Daoy (cell line): ENCODE measurements at places on chromosomes 3 and 15. TPM values are rescaled to one million over a fixed set of nuclear protein-coding genes. Genes with fewer than 3 reads are reported as not detected.

DNA sequence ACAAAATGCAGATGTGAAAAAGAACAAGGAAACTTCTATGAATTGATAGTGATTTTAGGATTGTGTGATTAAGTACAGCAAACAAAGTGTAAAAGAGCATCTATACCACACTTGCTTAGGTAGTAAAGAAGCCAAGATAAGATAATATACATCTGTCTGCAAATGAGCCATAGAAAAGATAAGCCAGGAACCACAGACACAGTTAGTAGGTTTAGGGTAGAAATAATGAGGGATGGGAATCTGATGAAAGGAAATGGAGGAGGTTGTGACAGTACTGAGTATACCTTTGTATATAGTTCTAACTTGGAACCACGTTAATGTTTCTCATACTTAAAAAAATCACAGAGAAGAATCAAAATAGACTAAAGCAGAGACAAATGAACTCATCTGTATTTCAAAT, 54.0 kb downstream of the TCF12 start:
- no peak for DNase-seq

- no peak for DNase-seq
Observed at GRCh38 chr3:123790254-123791072, 93.7 kb downstream of the MYLK start.

CLDN18 gene
- not detected in 2 replicates for total RNA-seq

DNA sequence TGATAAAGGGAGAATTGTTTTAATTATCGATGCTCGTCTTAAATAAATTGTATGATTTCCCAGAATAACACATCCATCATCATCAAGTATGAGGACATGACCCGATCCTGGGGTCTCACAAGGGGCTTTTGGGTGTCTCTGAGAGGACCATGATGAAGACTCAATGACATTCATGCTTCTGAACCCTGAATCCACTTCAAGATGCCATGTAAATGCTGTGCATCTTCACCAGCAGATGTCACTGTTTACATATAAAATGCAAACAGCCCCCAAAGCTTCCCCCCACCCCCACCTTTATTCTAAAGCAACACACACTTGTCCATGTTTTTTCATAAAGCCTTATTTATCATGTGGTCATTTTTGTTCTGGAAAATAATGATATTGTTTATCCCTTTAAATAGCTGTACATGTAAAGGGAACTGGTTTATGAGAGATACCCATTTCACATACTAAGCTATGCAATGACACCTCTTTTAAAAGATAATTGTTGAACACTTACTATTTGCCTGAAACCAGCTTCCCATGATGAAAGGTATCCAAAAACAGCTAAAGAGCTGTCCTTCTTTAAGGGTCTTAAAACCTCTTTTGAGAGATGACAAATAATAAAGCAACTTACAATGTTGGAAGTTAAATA, 69.7 kb upstream of the UBE3A start:
- peak; percentile 43 for DNase-seq

DNA sequence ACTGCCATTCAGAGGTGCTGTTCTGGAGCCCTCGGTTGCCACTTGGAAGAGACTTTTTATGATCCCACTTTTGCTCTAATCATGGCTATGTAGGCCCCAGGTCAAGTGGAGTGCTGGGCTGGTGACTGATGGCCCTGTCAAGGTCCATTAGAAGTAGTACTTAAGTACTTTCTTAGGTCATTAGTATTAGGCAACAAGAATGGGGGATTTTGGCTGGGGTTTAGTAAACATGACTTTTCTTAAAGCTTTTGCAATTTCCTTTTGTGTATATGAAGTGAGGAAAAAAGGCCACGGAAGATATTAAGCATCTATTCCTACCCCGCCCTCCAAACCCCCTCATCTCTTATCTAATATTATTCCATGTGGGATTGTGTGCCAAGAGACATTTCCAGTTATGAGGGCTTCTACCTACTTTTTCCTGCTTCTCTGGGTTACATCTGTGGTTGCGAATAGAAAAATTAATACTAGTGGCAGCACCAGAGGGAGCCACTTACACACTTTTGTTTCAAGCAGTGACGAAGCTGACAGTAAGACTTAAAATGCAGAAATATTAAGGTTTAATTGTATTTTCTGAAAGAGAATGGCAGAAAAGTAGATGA, 13.9 kb downstream of the NLGN1 start:
- peak; percentile 37 for DNase-seq

GRCh38 chr15:101439920-101440319, 49.6 kb downstream of the PCSK6 start:
- no peak for DNase-seq

DNA sequence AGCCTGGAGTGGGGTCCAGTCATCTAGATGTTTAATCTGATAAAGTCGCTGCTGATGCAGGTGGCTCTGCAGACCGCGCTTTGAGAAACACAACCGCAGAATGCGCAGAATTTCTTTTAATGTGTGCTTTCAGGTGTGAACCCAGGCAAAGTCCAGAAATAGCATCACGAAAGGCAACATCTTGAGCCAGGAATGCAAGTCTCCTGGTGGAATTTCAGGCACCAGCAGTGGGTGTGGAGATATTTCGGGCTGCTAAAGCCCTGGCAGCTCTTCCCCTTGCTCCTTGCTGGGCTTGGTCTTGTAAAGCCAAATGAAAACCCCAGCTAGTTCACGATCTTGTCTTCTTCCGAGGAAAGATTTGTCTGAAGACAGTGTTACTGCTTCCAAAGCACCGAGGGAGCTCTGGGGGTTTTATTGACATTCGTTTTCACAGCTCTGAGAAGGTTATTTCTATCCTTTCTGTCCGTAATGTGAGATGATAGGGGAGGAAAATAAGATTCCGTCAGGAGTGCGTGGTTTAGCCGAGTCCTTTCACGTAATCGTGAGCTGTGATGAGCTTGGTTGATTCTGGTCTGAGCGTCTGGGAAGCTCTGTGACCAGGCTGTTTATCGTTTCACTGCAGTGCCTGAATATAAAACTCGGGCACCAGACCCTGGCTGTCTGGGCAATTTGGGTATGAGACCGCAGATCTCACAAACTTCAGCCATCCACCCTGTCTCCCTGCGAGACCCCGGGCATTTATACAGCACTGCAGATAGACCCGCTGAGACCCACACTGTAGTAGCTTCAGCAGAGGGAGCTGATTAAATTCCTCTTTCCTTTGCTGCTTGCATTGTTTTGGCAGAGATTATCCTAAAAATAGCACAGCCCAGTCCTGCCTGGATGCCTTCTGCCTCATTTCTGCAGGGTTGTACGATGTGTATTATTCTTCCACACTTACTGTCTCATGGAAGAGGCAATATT, 67.0 kb upstream of the SLC25A26 start:
- DNase-seq = no peak

GRCh38 chr3:51657234-51657633, 13.8 kb upstream of the TEX264 start:
- DNase-seq = no peak

GRCh38 chr15:101307048-101307896, 12.2 kb upstream of the SNRPA1 start:
- DNase-seq = no peak

CNTN6 gene
- not detected in 2 replicates for total RNA-seq

DNA sequence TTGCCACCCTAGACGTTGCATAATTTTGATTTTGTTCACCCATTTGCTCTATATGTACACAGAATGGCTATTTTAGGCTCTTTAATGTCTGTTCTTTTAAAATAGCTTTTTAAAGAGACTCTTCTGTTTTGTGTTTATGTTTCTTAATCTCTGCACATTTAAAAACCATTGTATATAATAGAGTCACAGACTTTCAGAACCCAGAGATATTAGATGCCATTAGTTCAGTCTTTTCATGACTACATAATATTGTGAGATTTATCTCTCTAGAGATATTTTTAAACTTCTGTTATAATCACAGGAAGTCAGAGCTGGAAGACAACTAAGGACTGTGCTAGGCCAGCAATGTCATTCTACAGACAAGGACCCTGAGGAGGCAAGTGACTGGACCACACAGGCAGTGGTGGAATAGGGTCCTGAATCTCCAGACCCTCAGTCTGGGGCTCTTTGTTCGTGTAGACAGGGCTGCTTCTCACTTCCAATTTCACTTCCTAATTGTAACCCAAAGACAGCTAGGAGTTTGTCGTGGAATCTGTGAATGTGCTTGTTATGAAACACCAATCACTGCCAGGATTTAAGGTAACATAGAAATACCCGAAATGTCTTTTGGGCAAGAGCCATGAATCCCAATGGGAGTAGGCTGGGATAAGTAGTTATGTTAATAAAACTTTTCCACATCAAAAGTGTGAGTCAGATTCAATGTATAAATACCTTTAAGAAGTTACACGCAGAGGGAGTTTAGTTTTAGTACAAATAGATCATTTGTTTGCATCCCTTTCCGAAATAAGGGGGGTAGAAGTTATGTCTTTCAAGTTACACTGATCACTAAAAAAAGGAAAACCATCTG, 165.2 kb upstream of the ROPN1 start:
- DNase-seq = no peak

GRCh38 chr3:149481056-149481455, 6.6 kb downstream of the TM4SF4 start:
- DNase-seq = no peak
